NCI-H1694 (cell line): ENCODE measurements at places on chromosomes 4 and X.

DNA sequence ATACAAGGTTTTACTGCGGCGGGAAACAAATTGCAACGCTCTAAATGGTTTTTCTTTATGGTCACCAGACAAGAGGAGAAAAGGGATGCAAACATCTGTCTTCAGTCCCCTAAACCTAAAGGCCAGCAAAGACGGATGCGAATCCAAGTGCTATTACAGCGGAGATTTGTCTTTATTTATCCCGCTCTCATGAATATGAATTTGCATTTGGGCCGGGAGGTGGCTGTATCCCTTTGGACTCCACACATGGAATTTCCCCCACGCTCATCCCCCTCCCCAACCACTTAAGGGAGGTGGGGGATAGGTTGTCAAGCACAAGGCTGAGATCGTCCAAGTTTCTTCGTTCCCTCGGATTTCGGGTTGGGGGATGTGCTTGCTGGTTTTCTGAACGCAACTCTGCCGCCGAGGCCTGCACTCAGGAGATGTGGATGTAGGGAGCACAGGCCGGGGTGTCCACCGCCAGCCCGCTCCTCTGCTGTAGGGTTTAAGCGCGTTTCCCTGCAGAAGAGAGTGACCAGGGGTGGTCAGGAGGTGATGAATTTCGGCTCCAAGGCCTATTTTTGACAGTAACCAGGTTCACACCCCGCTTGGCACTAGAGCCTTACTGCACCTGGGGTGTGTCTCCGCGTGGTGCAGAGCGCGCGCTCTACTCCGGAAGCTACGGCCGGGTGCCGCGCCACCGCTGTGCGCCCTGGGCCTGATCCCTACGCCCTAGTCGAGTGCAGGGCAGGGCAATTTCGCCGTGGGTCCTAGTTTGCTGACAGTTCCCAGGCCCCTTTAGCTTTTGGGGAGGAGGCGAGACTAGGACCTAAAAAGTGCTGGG is 2.3 kb upstream of the PHOX2B start:
- no peak for DNase-seq

GRCh38 chrX:10168226-10168625 is 11.5 kb downstream of the CLCN4 start:
- no peak for DNase-seq

DNA sequence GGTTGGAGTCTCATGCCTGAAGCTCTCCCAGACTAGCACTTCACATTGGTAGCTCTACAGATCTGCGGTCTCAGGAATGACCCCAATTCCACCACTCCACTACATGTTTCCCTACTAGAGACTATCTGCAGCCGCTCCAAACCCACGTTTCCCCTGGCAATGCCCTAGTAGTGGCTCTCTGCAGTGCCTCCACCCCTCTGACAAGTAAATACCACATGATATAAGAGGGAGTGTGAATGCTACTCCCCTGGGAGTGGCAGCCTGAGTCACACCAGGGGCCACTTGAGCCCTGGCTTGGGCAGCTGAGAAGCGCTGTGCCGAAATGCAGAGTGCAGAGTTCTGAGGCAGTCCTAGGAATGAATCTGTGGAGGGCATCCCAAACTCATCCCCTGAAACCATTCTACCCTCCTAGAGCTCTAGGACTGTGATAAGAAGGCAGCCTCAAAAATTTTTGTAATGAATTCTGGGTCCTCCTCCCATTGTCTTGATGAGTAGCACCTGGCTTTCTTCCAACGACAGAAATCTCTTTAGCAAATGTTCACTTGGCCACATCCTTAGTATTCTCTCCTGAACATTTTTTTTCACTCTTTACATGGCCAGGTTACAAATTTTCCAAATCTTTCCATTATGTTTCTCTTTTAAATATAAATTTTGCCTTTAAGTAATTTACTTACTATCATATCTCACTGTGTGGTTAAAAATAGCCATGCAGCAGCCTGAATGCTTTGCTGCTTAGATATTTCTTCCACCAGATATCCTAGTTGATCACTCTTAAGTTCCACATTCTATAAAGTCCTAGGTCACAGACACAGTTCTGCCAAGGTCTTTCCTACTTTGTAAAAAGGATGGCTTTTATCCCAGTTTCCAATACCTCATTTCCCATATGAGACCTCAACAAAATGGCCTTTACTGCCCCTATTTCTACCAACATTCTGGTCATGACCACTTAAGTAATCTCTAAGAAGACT is 160.2 kb upstream of the CPEB2 start:
- DNase-seq = no peak

DNA sequence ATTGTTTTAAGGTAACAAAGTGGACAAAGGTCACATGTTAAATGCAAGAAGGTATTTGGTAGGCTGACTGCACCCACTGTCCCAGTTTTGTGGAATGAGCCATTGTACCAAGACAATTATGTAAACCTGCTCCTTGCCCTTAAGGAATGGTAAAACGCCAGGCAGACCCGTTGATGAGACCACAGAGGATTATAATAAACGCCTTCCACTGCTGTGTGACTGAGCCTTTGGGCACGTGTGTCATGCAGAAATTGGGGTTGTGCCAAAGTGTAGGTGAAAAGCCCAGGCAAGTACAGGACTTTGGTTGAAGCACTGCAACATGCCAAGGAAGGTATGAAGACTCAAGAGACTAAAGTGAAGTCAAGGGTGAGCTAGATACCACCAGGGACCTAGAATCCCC is 59.7 kb downstream of the LRRC66 start:
- no peak for DNase-seq

- DNase-seq = no peak
Observed at GRCh38 chrX:71393919-71394318, 27.8 kb downstream of the TAF1 start.

GRCh38 chr4:172998527-172999469 is 169.8 kb upstream of the GALNT7 start:
- no peak for DNase-seq

DNA sequence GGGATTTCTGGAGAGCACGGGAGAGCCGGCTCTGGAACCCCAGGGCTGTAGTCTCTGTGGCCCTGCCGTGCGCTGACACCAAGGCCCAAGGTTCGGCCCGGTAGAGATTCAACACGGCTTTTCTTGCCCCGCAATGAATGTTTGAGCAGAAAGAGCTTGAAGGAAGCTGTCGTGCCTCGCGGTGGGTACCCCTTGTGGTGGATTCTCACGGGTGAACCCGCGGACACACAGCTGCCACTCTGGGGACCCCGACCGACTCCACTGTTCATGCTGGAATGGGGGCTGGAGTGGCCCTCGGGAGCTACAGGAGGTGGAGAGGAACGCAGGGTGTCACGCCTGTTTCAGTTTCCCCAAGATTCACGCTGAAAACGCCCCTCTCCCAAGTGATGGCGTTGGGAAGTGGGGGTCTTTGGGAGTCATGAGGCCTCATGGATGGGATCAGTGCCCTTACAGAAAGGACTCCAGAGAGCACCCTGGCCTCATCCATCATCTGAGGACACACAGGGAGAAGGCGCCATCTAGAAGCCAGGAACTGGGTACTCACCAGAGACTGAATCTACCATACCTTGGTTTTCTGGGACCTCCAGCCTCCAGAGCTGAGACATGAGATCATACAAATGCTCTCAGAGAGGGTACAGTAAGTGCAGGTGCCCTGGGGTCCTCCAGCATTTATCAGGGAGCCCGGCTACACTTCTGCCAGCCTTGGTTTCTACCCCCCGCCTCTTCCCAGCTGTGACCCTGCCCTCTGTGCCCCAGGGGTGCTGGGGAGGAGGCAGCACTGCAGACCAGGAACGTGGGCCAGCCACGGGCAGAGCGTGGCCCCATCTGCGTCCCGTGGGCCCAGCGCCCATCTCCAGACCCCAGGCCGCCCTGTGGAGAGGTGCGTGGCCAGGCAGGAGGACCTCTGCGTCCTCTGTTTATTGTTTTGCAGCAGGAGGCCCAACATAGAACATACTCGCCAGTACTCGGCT is 6.4 kb downstream of the SLC25A6 start:
- DNase-seq = no peak

DNA sequence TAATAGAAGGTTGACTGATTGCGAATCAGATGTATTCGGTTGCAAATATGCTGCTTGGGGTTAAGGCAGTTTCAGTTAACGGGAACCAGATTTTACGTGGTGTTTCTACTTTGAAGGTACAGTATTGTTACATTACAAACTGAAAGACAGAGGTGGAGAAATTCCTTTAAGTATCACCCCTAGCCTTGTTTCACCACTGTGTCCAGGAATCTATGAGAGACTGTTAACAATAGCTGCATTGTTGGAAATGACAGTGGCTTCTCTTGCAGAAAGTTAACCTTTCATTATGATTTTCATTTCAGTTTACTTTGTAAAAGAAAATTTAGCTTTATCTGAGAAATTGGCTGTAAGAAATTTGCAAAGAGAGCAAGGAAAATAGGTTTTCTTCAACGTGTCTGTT is 2.6 kb downstream of the CDKL5 start:
- no peak for DNase-seq

- no peak for DNase-seq
Observed at GRCh38 chr4:95066050-95066449, 308.3 kb downstream of the BMPR1B start.

- no peak for DNase-seq
Observed at GRCh38 chr4:173167758-173168395, 734 bp upstream of the GALNT7 start.

GRCh38 chrX:34528081-34528480 is 129.0 kb downstream of the TMEM47 start:
- no peak for DNase-seq

DNA sequence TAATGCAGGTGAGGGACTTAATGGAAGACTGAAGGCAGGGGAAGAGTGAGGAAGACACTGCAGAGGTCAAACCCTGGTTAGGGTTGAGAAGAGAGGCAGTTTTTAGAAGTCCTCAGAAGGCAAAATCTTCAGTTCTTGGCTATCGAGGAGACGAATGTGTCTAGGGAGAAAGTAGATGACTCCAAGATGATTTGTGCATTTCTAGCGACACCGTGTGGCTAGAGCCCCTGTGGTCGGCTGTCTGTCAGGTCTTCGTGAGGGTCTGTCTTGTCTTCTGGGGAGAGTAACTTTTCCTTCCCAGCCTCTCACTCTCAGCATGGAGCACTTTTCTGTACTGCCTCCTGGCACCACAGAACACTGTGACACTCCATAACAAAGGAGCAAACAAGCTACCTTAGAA is 458.1 kb downstream of the STIM2 start:
- no peak for DNase-seq

DNA sequence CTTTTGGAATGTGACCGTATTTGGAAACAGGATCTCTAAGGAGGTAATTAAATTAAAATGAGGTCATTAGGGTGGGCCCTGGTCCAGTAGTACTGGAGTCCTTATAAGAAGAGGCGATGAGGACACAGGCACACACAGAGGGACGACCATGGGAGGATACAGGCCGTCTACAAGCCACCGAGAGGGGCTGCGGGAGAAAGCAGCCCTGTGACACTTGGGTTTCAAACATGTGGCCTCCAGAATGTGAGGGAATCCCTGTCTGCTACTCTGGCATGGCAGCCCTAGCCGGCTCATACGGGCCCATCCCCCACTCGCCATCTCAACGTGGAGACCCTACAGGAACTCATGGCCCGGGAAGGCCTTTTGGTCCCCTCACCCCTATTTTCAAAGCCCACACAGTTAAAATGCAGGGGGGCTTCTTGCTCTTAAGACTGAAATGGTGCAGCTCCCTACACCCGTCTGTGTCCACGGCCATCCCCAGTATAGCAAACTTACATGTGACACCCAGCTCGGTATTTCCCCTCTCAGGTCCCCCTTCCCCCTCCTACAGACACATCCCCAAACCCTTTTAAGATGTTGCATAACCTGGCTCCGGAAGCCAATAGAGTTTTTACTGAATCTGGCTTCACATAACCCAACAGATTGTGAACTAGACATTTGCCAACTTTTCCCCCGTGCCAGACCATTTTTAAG is 124.1 kb upstream of the TBL1X start:
- DNase-seq = no peak

DNA sequence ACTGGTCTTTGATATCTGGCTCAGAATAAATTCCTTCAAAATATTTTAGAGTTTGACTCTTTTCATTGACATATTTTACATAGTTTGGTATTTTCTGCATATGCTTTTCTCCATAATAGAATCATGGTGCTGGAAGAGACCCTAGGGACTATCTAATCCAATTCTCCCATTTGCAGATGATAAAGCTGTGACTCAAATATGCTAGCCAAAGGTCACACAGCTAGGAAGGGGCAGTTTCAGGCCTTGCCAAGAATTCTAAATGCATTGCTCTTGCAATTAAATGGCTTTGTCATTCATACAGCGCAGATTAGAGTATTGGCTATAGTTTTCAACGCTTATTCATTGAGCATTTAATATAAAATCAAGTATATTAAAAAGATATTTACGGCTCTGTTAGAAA is 374.1 kb upstream of the RASGEF1B start:
- DNase-seq = no peak

GRCh38 chr4:153143527-153144348 is 60.5 kb upstream of the TRIM2 start:
- DNase-seq = peak; percentile 58

GRCh38 chr4:23966725-23967124 is 76.9 kb upstream of the PPARGC1A start:
- DNase-seq = no peak

GRCh38 chr4:30094887-30095286 is 625.3 kb upstream of the PCDH7 start:
- DNase-seq = no peak

DNA sequence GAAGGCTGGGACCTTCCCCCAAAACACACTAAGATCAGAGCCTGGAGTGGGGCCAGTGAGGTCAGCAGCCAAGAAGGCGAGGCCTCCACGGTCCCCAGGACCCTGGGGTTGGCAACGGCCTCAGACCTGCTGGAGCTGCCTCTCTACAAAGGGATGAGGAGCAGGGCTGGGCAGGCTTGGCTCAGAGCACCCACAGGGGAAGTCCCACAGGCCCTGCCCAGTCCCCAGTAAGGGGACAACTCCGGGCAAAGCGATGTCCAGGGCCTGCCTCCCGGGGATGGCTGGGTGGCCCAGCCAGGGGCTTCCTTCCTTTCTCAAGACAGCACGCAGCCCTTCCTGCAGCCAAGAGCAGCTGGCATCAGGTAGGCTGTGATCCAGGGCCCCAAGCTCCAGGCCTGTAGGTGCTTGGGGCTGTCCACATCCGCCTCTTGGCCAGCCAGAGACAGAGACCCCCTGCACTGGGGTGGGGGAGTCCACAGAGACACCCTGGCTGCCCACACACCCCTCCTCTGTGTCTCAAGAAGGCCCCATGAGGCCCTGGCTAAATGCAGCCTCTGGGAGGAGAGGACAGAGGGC is 5.7 kb downstream of the MXD4 start:
- DNase-seq = no peak

GRCh38 chr4:56128213-56128612 is 179.5 kb downstream of the CEP135 start:
- DNase-seq = no peak

DNA sequence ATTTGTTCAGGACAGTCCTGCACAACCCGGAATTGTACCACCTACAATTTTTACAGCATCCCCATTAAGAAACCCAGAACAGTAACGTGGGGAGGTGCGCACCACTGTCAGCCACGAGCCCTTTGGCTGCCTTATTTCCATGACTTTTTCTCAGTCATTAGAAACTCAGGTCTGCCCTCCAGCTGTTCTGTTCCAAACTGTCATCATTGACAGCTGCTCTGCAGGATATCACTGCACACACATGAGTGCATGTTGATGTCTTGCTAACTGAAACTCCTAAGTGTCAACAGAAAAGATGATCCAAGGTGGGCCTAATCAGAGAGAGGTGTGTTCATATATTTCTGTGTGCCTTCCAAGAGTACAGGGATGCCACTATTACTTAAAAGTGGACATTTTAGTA is 123.4 kb downstream of the PARM1 start:
- DNase-seq = peak; percentile 28
